GM12892 (cell line): ENCODE measurements at places on chromosomes 6 and 20.
A peak's percentile ranks its signal among the peaks of the same experiment; 100 is the strongest.

DNA sequence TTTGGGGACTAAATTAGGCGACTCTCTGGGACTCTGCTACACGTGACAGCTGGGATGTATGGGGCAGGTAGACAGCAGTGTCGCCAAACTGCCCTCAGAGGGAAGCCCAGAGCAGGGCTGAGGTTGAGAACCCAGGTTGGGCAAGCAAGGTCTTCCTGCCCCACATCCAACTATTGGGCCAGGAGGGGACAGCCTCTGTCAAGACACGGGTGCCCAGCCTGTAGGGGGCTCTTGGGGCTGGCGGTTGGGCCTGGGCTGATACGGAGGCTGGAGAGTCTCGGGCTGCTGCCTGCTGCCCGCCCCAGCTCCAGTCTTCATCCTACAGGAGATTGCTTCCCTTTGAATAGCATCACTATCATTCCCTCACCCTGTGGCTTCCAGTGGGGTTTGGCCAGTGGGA lies 33.3 kb downstream of the CPNE5 start:
- DNase-seq: no peak

GRCh38 chr6:31202259-31203166 lies 32.0 kb upstream of the POU5F1 start:
- DNase-seq: no peak

- no peak for DNase-seq
These were observed 63.4 kb upstream of the MRPS10 start for GRCh38 chr6:42280966-42281533.

- DNase-seq: no peak
These were observed 3.6 kb downstream of the CPNE1 start for GRCh38 chr20:35661053-35661452.

GRCh38 chr6:166313255-166314070 lies 5.3 kb upstream of the PRR18 start:
- DNase-seq: peak; percentile 61

DNA sequence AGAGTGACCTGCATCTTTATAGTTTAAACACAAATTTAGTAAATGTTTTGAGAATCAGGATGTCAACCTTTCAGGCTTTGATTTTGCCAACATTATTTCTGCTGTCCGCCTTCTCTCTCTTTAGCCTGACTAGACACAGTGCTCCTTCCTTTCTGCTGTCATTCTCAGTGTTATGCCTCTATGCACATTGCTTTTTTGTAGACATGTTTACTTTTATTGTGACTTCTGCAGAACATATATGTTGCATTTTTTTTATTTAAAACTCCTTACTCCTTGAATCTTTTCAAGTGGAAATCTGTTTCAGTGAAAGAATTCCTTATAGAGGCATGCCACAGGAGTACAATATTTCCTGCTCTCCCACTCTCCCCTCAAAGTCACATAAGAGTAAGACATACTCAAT lies 64.2 kb downstream of the LAMA4 start:
- DNase-seq: no peak

DNA sequence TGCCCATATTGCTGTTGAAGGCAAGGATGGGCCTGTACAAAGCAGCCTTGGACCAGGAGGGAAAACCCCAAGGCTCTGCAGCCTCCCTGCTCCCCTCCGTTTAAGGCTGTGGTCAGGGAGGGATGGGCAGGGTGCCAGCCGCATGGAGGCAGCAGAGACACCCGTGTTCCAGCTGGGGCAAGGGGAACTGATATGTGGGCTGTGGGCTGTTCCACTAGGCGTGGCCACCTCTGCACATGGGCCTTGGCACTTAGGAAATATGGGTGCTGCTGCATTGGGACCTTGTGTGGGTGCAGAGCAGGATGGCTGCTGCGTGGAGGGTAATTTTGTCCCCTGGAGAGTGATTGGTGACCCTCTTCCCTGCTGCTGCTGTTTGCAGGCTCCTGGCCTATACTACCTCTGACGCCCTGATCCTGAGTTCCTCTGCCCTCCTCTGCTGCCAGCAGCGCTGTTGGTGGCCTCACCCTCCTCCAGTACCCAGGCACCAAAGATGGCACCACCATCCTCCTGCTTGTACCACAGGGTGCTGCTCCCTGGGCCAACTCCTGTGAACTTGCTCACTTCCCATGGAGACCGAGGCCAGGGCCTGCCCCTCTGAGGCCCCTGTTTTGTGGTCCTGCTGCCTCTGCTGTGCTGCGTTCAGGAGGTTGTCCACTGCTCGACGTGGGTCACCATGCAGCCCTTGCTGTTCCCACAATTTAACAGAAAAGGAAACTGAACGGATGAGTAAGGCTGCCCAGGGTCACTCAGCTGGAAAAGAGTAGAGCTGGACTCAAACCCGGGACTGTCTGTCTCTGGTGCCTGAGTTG lies 35.3 kb downstream of the PANK2 start:
- DNase-seq: no peak

DNA sequence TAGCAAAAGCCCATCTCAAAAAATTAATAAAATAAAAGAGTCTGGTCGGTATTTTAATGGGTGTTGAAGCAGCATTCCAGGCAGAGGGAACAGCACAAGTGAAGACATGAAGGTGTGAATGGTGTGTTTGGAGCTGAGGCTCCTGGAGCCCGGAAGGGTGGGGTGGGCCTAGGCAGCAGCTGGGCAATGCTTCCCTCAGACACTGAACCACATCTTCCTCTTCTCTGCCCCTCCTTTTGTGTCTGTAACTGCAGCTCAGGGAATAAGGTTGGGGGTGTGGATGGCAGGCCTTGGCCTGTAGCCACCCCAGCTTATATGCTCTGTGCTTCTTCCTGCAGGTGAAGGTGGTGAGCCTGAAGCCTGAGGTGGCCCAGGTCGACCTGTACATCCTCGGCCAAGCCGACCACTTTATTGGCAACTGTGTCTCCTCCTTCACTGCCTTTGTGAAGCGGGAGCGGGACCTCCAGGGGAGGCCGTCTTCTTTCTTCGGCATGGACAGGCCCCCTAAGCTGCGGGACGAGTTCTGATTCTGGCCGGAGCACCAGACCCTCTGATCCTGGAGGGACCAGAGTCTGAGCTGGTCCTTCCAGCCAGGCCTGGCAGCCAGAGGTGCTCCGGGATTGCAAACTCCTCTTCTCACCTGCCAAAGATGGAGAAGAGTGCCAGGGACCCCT lies 26.6 kb downstream of the POFUT1 start:
- DNase-seq: no peak

DNA sequence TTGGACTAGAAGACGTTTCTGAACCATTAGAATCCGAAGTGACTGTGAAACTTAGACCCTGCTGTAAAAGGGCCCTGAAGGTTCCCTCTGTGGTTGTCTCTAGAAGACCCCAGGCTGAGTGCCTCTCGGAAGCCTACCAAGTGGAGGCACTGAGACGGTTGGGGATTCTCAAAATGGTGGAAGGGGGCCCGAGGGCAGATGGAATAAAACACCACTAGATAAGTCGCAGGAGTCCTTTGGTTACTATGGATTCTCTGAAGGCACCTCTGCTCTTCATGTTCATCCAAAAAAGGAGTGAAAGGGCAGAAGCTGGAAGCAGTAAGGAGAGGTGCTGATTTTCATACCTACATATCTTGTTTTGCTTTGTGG lies 4.0 kb upstream of the TFAP2D start:
- DNase-seq: no peak

DNA sequence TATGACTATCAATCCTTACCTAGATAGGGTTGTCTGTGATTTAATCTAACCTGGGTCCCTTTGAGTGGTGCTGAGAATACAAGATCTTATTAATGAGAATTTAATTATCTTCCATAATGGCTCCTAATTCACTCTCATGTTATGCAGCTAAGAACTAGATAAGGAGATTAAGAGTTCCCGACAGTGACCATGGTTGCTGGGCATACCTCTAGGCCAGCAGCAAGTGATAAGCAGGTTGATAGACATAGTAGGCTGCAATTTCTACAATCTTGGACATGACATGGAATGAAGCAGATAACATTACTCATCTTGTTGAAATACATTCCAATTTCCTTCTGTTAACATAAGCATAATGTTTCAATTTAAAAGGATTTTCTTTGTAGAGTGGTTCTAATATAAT lies 27.1 kb downstream of the SPACA1 start:
- DNase-seq: no peak

DNA sequence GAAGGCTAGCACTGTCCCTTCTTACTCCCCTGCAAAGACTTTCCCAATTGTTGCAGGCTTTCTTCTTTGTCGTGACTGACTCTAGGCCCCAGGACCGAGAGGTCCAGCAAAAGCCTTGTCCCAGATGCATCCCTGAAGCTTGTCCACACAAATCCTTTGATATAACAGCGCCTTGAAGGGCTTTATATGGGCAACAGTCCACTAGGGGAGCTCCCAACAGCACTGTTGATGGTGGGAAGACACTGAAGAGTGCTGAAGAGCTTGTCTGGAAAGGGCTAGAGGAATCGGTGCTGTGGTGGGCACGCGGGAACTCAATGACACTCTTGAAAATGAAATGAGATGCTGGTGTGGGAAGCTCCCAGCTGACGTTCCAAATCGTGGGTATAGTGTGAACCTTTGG lies 316.1 kb upstream of the CDH4 start:
- DNase-seq: no peak

GRCh38 chr6:166465671-166466087 lies 82.9 kb upstream of the MPC1 start:
- no peak for DNase-seq

DNA sequence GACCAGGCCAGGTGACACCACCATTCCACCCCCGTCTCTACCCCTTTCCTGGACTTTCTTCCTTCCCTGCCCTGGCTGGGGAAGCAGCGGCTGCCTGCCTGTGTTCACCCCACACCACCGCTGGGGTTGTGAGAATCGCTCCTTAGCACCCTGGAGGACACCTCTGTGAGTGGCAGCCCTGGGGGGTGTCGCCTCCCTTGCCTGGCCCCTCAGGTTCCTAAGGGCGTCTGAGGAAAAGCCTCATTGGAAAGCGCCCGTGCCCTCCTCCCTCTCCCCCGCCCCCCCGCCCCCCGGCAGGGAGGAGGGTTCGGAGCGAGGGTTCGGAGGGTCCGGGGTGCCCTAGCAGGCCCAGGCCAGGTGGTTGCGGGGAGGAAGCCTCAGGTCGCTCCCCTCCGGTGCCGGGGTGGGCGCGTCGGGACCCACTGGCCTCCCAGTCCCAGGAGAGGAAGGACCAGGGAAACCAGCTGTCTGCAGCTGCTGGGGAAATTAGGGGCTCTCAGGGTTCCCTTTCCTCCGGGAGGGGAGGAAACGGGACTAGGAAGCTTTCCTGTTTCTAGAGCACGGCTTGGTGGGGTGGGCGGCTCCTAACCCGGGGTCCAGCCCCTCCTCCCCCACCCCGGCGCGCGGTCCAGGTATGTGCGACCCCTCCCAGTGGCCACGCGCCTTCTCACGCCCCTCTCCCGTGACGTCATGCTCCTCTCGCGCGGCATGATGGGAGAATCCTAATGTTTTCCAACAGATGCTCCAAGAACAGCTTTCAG lies at the start of gene PHACTR3:
Gene PHACTR3, plus strand, starts transcription at position 760 of the 761 bp plus-strand sequence. CDS start 475 bp downstream, outside the sequence.
- no peak for DNase-seq

- DNase-seq: no peak
These were observed 442.6 kb upstream of the MARCKS start for GRCh38 chr6:113414511-113414910.

DNA sequence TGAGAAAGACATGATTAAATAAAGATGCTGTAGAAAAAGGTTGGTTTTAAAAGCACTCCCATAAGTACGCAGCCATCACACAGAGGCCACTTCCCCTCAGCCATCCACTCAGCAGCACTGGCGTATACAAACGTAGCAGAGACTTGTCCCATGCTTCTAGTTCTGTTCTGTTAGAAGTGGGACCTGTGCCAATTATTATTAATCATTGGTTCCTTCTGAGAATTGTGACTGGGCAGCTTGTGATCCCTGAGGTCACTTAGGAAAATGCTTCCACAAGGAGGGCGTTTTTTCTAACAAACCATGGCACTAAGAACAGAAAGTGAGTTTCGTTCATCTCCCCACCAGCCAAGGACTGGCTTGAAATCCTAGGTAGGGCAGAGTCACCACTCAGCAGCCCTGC lies 53.9 kb downstream of the FAM120B start:
- DNase-seq: no peak

GRCh38 chr20:17990278-17990972 lies 21.6 kb downstream of the MGME1 start:
- no peak for DNase-seq

DNA sequence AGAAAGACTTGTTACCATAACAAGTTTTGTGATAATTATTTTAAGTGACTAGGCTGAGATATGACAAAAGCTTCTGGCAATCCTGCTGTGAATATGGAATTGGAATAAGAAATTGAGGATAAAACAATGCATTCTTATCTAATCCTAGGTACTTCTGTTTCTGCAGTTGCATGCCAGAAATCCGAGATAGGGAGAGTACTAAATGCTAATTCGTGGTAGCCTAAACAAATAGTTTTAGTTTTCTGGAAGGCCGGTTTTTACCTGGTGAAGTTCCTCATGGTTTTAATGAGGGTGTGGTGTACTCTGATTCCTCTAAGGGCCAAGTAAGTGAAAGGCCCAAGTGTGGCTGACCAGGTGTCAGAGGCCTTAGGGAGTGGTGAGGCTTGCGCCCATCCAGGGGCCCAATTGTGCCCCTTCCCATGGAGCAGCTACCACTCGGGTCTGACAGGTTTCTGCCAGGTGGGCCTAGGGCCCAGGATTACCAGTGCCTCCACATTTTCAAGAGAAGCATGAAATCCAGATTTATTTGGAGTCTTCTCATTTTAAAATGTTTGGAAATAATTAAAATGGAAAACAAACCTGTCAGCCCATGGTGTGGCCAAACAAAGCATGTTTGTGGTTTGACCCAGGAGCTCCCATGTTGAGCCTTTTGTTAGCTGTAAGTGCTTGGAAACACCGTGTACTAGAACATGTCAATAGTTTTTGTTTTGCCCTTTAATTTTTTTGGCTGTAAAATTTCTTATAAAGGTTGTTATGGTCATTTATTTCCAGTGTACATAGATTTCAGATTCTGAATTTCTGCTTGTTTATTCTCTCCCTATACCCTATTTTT lies 6.6 kb downstream of the PLCB4 start:
- DNase-seq: no peak
